ENCODE measurements at places on chromosomes 11 and 22. TPM values are rescaled to one million over a fixed set of nuclear protein-coding genes. Genes with fewer than 3 reads are reported as not detected.

- no peak for DNase-seq
These were observed 136.3 kb downstream of the ETS1 start for GRCh38 chr11:128450882-128451651.

CASP5 gene
- not detected for total RNA-seq

SCGB2A2 gene
- total RNA-seq: not detected

DNA sequence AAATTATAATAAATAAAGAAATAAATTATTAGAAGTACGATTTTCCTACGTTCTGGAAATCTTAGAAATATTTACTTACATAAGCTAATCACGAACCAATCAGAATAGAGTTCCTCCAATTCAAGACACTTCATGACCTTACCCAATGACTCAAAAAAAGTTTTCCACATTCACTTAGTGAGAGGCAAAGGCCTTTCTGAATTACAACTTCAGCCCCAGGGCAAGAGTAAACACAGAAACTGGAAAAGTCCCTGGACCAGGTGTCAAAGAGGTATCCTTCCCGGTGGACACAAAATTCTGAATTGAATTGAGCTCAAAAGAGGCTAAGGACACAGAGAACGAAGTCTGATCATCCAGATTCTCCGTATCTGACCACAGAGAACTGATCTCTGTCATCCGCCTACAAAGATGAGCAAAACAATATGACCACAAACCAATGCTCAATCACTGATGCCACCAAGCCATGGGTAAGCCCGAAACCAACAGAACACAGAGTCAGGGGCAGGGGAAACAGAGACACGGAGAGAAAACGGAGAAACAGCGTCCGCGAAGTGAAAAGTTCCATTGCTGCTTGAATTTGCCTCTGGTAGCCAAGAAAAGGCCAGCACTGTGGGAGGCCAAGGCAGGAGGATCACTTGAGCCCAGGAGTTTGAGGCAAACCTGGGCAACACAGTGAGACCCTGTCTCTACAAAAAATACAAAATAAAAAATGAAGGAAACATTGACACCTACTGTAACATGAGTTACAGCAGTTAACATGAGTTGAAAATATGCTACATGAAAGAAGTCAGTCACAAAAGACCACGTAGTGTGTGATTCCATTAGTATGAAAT is 6.8 kb downstream of the BID start:
- DNase-seq: no peak

CD3D gene
- total RNA-seq: 1.6 TPM

DNA sequence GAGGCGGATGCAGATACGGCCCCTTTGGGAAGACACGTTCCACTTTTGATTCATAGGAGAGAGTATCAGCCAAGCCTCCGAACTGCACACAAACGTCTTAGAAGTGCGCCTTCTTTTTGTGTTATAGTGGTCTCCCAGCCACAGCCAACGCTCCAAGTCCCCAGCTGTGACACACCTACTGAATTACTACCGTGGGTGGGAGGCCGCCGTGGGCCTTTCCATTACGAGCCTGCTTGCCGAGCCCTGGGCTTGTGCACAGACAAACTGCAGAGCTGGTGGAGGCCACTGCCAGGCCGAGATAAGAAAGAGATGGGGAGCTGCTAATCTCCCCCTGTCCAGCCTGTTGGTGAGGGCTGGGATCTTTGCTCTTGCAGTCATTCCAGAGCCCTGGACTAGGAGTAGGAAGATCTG is 761 bp downstream of the HMBS start:
- DNase-seq: no peak

- DNase-seq: no peak
These were observed 27.6 kb downstream of the TENM4 start for GRCh38 chr11:79413268-79413667.

DNA sequence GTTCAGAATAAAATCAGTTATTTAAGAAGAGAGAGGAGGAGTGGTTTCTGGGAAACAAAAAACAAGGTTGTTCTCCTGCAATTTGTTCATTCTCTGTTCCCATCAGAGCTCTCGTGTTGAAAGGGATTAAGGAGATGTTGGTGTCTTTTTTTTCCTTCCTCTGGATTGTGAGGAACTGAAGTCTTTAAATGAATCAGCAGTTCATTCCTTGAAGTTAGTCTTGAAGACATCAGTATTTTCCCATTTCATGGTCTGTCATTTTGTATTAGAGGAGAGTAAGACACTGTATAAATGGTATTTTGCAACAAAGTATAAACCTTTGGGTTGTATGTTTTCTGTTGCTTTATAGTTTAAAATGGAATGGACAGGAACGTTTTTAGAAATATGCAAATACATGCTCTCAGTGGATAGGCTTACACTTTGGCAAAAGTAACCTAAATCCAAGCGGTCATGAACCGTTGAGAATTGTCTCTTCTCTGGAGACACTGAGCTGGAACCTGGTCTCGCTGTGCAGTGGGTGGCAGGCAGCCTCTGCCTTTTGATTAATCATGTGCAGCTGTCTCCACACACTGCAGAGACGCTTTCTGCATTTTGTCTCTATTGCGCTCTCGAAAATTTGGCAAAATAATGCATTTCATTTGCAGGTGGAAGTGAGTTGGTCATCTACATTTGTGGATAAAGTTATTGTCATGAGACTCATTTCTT is 33.0 kb downstream of the SAMM50 start:
- no peak for DNase-seq

DNA sequence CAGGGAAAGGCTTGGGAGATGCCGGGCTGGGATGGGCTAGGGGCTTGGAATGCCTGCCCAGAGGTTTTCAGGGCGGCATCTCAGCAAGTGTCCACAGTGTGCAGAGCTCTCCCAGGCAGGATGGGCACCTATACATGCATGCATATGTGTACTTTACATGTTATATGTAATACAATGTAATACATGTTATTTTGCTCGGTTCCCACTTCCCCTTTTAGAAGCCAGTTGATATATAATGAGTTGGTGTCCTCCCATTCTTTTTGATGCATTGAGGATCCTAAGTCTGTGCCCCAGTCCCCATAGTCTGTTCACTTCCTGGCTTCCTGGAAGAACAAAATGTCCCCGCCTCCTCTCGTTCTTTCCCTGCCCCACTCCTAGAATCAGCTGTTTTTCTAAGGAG is 20.1 kb upstream of the EIF3D start:
- DNase-seq: no peak

NLRP6 gene
- 1.9 TPM for total RNA-seq

OR4A16 gene
- not detected for total RNA-seq

KCNK4 gene
- total RNA-seq: not detected

DNA sequence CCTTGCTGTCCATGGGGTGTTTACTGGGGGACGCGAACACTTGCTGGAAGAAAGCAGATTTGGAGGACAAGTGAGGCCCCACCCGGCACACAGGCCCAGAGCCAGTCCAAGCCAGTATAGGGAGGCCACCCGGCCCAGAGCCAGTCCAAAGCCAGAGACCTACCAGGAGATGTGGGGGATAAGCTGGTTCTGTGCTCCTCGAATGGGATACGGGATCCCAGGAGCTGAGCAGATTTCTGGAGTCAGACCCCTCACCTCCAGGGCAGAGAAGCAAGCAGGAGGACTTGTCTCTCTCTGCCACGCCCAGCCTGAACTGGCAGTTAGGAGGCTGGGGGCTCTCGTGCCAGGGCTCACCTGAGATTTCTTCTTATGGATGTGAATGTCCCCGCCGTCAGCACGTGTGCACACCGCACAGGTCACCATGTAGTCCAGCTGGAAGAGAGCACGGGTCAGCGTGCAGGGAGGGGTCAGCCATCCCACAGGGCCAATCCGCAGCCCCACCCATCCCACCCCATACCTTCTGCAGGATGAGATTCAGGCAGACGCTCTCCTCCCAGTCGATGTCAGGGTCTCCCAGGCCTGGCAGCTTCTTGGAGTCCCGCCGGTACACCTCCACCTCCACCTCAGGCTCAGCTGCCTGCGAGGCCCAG is 35.3 kb downstream of the KIAA0930 start:
- no peak for DNase-seq

- no peak for DNase-seq
These were observed 351.8 kb downstream of the SHANK2 start for GRCh38 chr11:70900540-70900939.

DNA sequence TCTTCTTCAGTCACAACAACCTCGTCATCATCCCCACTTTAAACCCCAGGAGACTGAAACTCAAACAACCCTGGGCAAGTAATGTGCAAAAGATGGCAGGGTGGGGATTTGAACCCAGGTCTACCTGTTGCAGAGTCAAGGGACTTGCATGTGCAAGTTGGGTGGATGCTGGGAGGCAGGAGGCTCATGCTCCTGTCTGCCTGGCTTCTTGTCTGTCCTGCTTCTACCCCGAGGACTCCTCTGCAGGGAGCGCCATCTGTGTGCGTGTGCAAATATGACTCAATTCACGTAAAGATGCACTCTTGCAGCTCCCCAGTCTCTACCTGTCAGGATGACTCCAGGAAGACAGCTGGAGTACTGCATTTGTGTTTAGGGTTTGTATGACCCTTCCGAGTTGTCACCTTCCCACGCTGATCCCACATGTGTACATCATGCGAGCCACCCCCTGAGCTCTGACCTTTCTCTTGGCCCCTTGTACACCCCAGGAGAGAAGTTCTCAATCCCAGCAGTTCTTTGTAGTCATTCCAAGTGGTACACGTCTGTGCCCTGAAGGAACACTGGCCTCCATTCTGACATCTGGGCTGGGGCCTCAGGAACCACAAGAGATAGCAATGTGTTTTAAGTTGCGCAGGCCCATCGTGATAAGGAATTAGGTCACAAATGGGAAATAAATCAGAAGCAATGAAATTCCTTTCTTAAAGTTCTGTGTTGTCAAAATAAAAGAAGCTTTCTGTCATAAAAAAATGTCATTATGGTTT is 95.7 kb downstream of the CWC15 start:
- no peak for DNase-seq

DNA sequence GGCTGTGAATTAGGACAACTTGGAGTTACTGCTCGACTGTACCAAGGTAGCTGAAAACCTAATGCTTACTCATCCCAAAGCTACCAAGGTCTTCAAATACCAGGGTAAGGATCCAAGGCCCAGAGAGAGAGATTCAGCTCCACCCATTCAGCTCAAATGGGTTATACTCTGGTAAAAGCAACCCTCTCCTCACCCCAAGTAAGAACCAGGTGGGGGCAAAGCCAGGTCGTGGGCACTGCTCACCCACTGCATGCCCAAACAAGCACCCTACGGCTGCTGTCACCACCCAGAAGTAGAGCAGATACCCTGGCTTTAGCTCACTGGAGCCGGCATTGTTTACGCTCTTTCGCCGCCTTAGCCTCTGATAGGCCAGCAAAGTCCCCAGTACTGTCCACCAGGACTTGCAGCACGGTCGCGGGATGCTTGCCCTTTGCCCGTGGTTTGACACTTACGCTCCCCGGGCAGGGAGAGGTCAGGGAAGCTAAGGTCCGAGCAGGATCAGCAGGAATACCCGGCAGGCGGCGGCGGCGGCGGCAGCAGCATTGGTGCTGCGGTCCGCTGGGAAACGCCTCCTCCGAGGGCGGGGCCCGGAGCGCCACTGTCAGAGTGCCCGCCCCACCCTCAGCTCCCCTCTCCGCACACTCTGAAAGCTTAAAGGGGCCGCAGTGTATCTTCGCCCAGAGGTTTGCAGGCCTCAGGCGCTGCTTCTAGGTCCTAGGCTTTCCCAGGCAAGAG is 19.6 kb downstream of the CKAP5 start:
- DNase-seq: peak; percentile 94

GRCh38 chr11:26805001-26805400 is 83.1 kb upstream of the SLC5A12 start:
- no peak for DNase-seq

DNA sequence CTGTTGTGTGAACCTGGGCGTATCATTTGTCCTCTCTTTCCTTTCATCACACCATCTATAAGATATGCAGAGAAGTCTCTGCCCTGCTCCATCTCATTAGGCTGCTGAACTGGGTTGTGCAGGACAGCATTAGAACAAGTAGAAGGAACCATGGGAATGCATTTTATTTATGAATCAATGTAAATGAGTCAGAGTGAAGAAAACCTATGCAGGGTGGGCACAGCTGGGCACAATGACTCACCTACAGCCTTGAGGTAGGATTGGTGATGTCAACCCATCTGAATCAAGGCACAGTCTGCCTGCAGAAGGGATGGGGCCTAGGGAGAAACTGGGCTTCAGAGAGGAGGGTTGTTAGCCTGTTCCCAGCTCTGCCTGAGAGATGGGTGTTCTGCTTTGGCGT is 123.4 kb downstream of the CSNK2A3 start:
- DNase-seq: no peak

- DNase-seq: no peak
These were observed 4.3 kb upstream of the ATP5MGL start for GRCh38 chr22:42644422-42645340.

GRCh38 chr22:30471616-30472318 is at the start of gene SEC14L3:
SEC14L3 (minus strand) TSS chr22:30472017; CDS start chr22:30471958, 59 bp downstream.
- peak; percentile 92 for DNase-seq

DMC1 gene
- not detected for total RNA-seq

- DNase-seq: no peak
These were observed 12.6 kb downstream of the RAB36 start for GRCh38 chr22:23157560-23158515.

DNA sequence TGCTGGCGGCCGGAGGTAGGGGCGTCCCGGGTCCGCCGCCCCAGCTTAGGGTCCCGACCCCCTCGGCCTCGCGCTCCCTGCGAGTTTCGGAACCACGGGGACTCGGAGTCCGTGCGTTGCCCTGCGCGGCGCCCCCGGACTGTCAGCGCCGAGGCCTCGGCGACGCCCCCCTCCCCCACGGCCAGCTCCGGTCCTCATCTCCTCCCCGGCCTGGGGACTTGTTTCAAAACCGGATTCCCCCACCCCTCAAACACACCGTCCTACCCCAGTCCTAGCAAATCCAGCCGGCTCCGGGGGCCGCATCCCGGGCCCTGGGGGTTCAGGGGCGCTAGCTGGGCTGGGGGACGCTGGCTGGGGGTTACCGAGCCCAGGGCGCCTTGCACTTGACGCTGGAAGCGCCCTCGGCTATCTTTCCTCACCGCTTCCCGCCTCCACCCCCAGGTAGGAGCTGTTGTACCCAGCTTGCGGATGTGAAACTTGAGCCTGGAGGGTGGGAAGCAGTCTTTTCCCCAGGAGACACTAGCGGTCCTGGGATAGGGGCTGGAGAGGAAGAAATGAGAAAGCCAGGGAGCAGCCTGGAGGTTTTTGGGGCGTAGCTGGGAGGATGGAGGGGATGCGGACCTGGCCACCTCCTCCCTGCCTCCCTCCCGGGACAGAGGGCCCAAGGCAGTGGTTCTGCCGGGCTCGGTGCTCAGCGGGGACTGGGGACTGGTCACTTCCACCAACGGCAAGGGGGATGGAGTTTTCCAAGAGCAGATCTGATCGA is 550 bp downstream of the FBLN1 start:
- no peak for DNase-seq

- DNase-seq: no peak
These were observed 800 bp downstream of the KCTD21 start for GRCh38 chr11:78187366-78188285.

PLEKHB1 gene
- total RNA-seq: 1.3 TPM

DNA sequence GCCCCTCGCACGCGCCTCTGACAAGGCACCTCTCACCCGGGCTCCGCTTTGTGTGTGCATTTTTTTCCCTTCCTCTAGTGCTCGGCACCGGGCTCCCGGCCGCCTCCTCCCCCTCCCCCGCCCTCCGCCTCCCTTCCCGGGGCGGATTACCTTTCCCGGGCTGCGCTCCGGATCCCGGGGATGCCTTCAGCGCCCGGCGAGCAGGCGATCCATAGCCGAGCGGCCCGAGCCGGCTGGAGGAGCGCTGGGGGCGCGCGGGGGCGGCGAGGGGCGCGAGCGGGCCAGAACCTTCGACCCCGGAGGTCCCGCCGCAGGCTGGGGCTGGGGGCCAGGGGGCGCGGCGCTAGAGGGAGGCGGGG is 282 bp downstream of the MPPED2 start:
- no peak for DNase-seq

P2RY6 gene
- total RNA-seq: 0.25 TPM

BET1L gene
- total RNA-seq: 33.6 TPM

- no peak for DNase-seq
These were observed at the start of gene TMPRSS13 for GRCh38 chr11:117929142-117929915. TMPRSS13 (minus strand) TSS chr11:117929402; CDS start chr11:117929307, 95 bp downstream.
